Thoracic aorta (tissue), 2 donors: ENCODE measurements at places on chromosomes 11 and 22.
A peak's percentile ranks its signal among the peaks of the same experiment; 100 is the strongest.

GRCh38 chr22:37237371-37238268, 6.4 kb downstream of the RAC2 start:
- H3K4me1 ChIP-seq = no peaks in the 10 kb centered on the region
- no peaks in the 10 kb centered on the region for H3K27me3 ChIP-seq

DNA sequence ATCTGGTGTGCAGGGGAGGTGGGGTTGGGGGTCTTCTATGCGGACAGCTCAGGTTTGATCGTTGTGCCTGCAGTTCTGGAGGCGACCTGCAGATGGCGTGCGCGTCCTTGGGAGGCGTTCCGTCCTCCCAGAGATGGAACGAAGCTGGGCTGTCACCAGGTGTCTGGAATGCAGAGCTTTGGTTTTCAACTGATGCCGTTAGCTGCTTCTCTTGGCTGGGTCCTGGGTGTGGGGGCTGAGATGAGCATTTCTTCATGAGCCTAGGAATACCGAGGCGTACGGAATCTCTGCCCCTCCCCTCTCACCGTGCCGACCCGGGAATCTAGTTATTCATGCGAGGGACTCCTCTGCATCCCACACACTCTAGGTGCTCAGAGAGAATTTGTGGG, 98.6 kb downstream of the CEP164 start:
- no peak for DNase-seq
- peak overlapping the region; percentile 33 for H3K4me3 ChIP-seq
- no peaks in the 10 kb centered on the region for H3K36me3 ChIP-seq

DNA sequence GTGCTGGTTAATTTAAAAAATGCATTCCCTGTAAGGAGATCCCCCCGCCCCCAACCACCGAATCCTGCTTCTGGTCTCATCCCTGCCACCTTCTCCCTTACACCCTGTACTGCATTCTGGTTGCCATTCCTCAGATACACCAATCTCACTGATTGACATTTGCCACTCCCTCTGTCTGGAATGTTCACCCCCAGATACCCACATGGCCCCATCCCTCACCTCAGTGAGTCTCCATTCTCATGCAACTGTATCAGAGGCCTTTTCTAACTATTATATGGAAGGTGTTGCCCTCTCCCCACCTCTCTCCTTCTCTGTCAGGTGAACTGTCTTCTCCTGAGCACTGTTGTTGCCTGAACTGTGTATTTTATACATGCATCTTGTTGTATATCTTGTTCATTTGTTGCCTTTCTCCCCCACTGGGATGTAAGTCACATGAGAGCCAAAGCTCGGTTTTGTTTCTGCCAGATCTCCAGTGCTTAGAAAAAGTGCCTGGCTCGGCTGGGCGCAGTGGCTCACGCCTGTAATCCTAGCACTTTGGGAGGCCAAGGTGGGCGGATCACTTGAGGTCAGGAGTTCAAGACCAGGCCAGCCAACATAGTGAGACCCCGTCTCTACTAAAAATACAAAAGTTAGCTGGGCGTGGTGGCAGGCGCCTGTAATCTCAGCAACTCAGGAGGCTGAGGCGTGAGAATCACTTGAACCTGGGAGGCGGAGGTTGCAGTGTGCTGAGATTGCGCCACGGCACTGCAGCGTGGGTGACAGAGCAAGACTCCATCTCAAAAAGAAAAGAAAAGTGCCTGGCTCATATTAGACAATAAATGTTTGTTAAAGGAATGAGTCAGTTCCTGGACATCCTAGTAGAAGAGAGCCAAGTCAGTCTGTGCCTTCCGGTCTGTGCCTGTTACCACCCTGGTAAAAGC, 61.0 kb downstream of the TNRC6B start:
- no peaks in the 10 kb centered on the region for H3K36me3 ChIP-seq
- H3K4me1 ChIP-seq = peaks cover 50% of the 10 kb centered on the region
- DNase-seq = no peak
- H3K27me3 ChIP-seq = no peaks in the 10 kb centered on the region

- H3K27ac ChIP-seq = no peak overlapping the region
- no peak for DNase-seq
- H3K4me1 ChIP-seq = no peaks in the 10 kb centered on the region
Measured at GRCh38 chr22:50612528-50613221, 12.1 kb downstream of the MAPK8IP2 start.

DNA sequence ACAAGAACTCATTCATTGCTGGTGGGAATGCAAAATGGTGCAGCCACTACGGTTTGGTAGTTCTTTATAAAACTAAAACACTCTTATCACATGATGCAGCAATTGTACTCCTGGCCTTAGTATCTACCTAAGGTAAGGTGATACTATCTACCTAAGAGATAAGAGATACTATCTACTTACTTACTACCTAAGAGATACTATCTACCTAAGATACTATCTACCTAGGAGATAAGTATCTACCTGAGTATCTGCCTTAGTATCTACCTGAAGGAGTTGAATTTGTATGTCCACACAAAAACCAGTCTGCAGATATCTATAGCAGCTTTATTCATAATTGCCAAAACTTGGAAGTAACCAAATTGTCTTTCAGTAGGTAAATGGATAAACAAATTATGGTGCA, 29.0 kb upstream of the SMCO4 start:
- H3K27ac ChIP-seq = no peak overlapping the region
- peaks cover 9% of the 10 kb centered on the region for H3K4me1 ChIP-seq
- no peak for DNase-seq
- no peaks in the 10 kb centered on the region for H3K36me3 ChIP-seq

GRCh38 chr11:57116654-57117053, 65.1 kb upstream of the LRRC55 start:
- no peak for DNase-seq
- H3K4me1 ChIP-seq = no peaks in the 10 kb centered on the region
- no peaks in the 10 kb centered on the region for H3K36me3 ChIP-seq
- H3K27ac ChIP-seq = no peak overlapping the region

- peaks cover 14% of the 10 kb centered on the region for H3K4me1 ChIP-seq
- H3K27me3 ChIP-seq = no peaks in the 10 kb centered on the region
- no peak for DNase-seq
- H3K4me3 ChIP-seq = no peak overlapping the region
- H3K27ac ChIP-seq = no peak overlapping the region
Measured at GRCh38 chr11:95254716-95255115, 23.7 kb upstream of the SESN3 start.

- H3K27me3 ChIP-seq = no peaks in the 10 kb centered on the region
- DNase-seq = no peak
- H3K27ac ChIP-seq = no peak overlapping the region
- no peak overlapping the region for H3K4me3 ChIP-seq
- no peaks in the 10 kb centered on the region for H3K4me1 ChIP-seq
- no peaks in the 10 kb centered on the region for H3K36me3 ChIP-seq
Measured at GRCh38 chr22:44031158-44031952, 7.3 kb downstream of the PARVB start.

- H3K4me1 ChIP-seq = peaks cover 5% of the 10 kb centered on the region
- DNase-seq = no peak
- peaks cover 5% of the 10 kb centered on the region for H3K36me3 ChIP-seq
- no peaks in the 10 kb centered on the region for H3K27me3 ChIP-seq
Measured at GRCh38 chr11:95791709-95792033, 1.4 kb downstream of the CEP57 start.

DNA sequence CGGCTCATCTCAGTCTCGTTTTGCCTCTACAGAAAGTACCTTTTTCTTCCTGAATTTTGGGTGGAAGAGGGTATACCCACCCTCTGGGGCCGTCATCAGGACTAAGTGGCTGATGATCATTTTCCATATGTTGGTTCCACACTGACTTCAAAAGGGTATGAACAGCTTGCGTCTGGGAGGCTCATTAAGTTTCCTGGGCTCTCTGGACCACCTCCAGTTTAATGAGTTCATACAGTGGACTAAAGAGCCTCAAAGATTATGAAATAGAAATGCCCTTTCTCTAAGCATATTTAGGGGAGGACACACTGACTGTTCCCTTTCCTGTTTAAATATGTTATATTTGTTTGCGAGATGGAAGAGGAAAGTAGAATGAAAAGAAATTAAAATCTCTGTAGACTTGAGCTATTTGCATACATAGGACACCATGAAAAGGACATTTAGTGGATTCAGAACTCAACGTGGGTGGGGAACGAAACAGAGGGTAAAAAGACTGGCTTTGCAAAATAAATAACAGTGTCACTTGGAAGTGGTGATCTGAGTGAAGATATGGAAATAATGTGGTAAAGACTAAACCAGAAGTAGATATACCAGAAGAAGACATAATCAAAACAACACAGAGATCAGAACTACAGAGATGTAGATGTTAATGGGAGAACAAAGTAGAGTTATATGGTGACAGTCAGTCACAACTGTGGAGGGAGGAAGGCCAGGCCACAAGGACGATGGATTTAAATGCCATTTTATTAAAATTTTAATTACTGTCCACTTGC, 18.7 kb downstream of the LDLRAD3 start:
- H3K4me3 ChIP-seq = no peak overlapping the region
- no peaks in the 10 kb centered on the region for H3K27me3 ChIP-seq
- no peaks in the 10 kb centered on the region for H3K36me3 ChIP-seq
- H3K4me1 ChIP-seq = no peaks in the 10 kb centered on the region
- DNase-seq = no peak
- no peak overlapping the region for H3K27ac ChIP-seq

DNA sequence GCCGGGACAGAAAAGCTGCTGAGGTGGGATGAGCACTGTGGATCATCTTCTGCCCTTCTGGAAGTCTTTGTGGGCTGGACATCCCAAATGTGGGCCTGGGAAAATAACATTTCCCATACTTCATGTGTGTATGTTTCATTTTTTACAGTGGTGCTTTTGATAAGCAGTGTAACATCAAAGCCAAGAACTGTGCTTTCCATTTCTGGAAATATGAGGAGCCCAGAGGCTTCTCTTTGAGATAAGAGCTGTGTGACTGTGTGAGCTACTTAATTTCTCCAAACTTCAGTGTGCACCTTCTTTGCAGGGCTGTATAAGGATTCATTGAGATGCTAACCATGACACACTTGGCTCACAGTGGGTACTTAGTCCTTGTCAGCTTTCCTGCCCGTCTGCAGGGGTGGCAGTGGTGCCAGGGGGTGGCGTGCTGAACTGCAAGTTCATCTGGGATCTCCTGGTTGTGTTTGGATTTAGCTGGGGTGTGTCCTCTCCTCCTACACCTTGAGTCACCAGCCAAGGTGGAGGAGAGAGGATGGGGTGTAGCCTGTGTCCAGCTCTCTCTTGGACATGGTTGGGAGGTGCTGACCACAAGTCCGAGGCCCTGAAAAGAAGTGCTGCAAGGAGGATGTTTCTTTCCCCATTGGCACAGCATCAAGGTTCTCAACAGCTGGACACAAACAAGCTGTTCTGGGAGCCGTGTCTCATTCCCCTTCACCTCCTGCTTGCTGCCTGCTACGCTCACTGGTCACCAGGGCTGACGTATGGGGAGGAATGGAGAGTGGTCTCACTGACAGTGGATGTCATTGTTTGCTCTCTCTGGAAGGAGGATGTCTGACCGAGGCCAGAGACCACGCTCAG, 139.4 kb downstream of the TEAD1 start:
- H3K36me3 ChIP-seq = no peaks in the 10 kb centered on the region
- no peak overlapping the region for H3K27ac ChIP-seq
- no peak for DNase-seq
- H3K4me1 ChIP-seq = peaks cover 10% of the 10 kb centered on the region
- no peak overlapping the region for H3K4me3 ChIP-seq

DNA sequence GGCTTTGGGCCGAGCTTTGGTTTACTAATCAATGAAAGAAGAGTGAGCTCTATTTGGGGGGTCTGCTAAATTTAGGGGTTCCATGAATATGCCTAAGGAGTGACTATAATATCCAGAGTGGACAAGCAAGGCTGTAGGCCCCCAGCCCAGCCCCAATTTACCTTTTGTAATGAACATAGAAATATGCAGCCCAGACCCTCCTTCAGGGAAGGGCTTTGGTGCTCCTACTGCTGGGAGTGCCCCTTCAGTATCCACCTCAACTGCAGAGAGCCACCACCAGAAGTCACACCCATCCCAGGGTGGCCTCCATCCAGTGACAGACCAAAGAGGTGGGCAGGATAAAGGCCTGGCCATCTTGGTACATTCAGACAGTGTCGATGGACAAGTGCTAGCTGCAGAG, 43.1 kb downstream of the CHST1 start:
- no peak overlapping the region for H3K27ac ChIP-seq
- H3K4me1 ChIP-seq = no peaks in the 10 kb centered on the region
- H3K4me3 ChIP-seq = no peak overlapping the region

- no peak for DNase-seq
- H3K4me1 ChIP-seq = no peaks in the 10 kb centered on the region
- no peak overlapping the region for H3K4me3 ChIP-seq
- no peaks in the 10 kb centered on the region for H3K27me3 ChIP-seq
- H3K27ac ChIP-seq = no peak overlapping the region
Measured at GRCh38 chr11:34654483-34655334, 33.8 kb downstream of the EHF start.

DNA sequence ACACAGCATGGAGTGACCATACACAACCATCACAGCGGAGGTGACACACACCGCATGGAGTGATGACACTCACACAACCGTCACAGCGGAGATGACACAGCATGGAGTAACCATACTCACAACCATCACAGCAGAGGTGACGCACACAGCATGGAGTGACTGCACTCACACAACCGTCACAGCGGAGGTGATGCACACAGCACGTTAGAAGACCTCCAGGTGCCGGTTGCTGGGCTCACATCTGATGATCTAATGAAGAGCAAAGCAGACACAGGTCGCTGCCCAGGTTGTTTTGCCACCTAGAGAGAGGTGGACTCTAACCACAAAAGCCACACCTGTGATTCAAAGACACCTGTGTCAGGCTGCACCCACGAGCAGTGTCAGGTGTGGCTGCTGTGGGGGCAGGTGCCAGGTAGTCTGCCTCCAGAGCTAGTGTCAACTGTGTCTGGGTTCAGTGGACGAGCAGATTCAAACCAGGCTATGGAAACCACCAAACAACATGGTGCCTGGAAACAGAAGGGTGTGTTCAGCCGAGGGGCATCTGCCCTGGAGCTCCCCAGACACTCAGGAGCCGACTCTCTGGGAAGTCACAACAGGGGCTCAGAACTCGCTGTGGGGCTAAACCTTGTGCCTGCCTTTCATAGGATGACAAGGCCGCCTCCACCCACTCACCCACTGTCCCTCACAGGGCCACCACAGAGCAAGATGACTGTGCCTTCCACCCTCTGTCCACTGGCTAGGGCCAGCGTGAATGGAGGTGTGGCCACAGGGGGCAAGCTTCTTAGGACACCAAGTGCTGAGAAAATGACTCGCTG, 608.2 kb downstream of the TBC1D22A start:
- H3K36me3 ChIP-seq = no peaks in the 10 kb centered on the region
- no peak for DNase-seq
- H3K27me3 ChIP-seq = no peaks in the 10 kb centered on the region
- H3K4me1 ChIP-seq = no peaks in the 10 kb centered on the region
- no peak overlapping the region for H3K4me3 ChIP-seq

GRCh38 chr11:3616721-3617460, 24.9 kb downstream of the ART5 start:
- H3K27ac ChIP-seq = no peak overlapping the region
- H3K27me3 ChIP-seq = no peaks in the 10 kb centered on the region
- DNase-seq = no peak
- no peaks in the 10 kb centered on the region for H3K4me1 ChIP-seq

GRCh38 chr11:72224564-72225410, at the start of gene INPPL1:
INPPL1 (plus strand) TSS chr11:72224767; CDS start chr11:72224985, 218 bp downstream.
- DNase-seq = no peak
- peak within 1 kb of the TSS; percentile 99 for H3K4me3 ChIP-seq
- no peaks in the 10 kb centered on the region for H3K27me3 ChIP-seq
- peak within 1 kb of the TSS; percentile 83 for H3K27ac ChIP-seq
- H3K36me3 ChIP-seq = peaks cover 18% of the 10 kb centered on the region

- no peak for DNase-seq
- H3K4me3 ChIP-seq = peak overlapping the region; percentile 68
- H3K4me1 ChIP-seq = peaks cover 16% of the 10 kb centered on the region
Measured at GRCh38 chr11:13338019-13338426, 60.4 kb downstream of the BMAL1 start.

GRCh38 chr22:29313126-29313575, 2.3 kb downstream of the RASL10A start:
- H3K4me1 ChIP-seq = peaks cover 67% of the 10 kb centered on the region
- H3K27me3 ChIP-seq = peaks cover 15% of the 10 kb centered on the region
- no peak overlapping the region for H3K4me3 ChIP-seq
- DNase-seq = no peak
